ENCODE measurements at places on chromosomes 1 and 21.

DNA sequence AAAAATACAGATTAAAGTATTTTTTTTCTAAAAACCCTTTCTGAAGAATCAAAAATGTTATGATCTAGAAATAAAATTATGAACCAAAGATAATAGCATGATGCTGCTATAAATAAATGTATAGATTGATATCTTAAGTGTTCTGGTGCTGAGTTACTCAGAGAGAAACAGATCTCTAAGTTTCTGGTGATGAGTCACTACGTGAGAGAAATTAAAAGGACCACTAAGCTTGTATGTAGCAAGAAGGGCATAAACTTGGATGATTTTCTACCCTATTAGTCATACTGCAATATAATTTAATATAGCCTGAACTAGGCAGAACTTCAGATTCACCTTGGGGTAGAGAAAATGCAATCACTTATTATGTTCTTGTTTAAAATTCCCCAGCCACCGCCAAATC lies 514.8 kb downstream of the AMY1C start:
- DNase-seq = no peak

- no peak for DNase-seq
These were observed 973.7 kb downstream of the LTN1 start for GRCh38 chr21:28018741-28019669.

- no peak for DNase-seq
These were observed 83.2 kb upstream of the HOOK1 start for GRCh38 chr1:59731591-59731990.

GRCh38 chr1:78291872-78292271 lies 198.9 kb upstream of the PTGFR start:
- no peak for DNase-seq

- DNase-seq = no peak
These were observed 249.0 kb downstream of the SETD4 start for GRCh38 chr21:35811191-35811806.

Measured in ureter (tissue), 1 donor.